ENCODE measurements at places on chromosomes 5 and 9. TPM values are rescaled to one million over a fixed set of nuclear protein-coding genes. Genes with fewer than 3 reads are reported as not detected.

Gene UNC13B
- total RNA-seq, result 0.50 TPM

Gene APC
- 39.7 TPM for total RNA-seq

Gene SLC36A3
- total RNA-seq, result not detected

Gene AQP7
- total RNA-seq, result 0.88 TPM

Gene GNPDA1
- total RNA-seq, result 29.7 TPM

Gene PLPP7
- not detected for total RNA-seq

Gene SLC46A2
- total RNA-seq, result not detected

Gene FLT4
- total RNA-seq, result 11.6 TPM

Gene ADAMTS19
- not detected for total RNA-seq

Gene AK8
- total RNA-seq, result not detected

DNA sequence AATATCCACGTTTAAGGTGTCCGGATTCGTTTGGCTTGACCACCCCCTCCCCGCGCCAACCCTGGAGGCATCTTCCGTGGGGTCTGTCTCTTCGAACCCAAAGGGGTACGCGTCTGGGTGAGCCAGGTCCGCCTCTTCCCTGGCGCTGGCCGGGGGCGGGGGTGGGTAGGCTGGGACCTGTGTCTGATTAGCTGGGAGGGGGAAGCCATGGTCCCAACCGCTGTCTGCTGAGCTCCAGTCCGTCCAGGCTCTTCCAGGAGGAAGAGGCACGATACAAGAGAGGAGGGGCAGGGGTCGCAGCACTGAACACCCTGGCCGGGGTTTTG is at the start of gene LVRN:
TSS of gene LVRN (plus strand) at position 237 of the 326 bp plus-strand sequence. CDS start 143 bp downstream, outside the sequence.
- no peak for DNase-seq

DNA sequence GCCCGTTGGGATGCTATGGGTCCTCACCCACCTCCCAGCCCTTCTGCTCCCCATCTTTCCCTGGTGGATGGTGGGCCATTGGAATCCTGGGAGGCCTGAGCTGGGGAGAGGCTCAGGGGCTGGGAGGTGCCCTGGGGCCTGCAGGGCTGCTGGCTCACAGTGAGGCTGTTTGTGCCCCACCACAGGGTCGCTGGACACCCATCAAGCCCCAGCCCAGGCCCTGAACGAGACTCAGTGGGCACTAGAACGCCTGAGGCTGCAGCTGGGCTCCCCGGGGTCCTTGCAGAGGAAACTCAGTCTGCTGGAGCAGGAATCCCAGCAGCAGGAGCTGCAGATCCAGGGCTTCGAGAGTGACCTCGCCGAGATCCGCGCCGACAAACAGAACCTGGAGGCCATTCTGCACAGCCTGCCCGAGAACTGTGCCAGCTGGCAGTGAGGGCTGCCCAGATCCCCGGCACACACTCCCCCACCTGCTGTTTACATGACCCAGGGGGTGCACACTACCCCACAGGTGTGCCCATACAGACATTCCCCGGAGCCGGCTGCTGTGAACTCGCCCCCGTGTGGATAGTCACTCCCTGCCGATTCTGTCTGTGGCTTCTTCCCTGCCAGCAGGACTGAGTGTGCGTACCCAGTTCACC is 4.9 kb upstream of the AIF1L start:
- DNase-seq, result no peak

DNA sequence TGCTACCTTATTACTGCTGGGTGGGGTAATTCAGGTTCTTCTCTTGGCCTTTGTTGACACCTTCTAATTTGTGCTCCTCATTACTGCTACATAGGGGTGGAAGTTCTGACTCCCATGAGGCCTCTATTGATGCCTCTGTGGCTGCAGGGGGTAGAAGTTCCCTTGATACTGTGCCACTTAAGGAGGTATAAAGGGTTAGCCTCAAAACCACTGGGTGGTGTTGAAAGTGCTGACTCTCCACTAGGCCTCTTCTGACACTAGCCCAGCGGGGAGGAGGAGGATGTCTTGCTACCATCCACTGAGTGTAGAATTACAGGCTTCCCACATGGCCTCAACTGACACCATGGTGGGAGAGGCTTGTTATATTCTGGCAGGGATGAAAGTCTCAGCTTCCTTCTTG is 36.7 kb upstream of the CCDC112 start:
- no peak for DNase-seq

DNA sequence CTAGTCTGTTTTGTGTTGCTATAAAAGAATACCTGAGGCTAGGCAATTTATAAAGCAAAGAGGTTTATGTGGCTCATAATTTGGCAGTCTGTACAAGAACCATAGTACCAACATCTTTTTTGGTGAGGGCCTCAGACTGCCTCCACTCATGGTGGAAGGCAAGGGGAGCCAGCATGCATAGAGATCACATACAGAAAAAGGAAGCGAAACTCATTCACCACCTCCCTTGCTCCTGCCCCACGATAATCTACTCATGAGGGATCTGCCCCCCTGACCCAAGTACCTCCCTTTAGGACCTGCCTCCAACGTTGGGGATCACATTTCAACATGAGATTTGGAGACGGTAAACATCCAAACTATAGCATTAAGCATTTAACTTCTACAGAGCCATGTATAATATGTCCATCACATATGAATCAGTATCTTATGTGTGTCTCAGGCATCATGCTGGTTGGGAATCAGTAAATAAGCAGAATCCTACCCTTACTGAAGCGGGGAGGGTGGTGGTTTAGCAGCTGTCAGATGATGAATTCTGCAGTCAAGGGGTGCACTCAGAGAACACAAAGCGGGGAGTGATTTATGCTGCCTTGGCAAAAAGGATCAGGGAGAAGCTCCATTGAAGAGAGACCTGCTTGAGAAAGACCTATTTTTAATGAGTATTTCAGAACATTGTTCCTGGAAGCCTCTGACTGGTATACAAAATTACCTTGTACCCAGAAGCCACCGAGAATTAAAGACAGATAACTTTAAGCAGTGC is 34.8 kb downstream of the HMGXB3 start:
- DNase-seq, result no peak

DNA sequence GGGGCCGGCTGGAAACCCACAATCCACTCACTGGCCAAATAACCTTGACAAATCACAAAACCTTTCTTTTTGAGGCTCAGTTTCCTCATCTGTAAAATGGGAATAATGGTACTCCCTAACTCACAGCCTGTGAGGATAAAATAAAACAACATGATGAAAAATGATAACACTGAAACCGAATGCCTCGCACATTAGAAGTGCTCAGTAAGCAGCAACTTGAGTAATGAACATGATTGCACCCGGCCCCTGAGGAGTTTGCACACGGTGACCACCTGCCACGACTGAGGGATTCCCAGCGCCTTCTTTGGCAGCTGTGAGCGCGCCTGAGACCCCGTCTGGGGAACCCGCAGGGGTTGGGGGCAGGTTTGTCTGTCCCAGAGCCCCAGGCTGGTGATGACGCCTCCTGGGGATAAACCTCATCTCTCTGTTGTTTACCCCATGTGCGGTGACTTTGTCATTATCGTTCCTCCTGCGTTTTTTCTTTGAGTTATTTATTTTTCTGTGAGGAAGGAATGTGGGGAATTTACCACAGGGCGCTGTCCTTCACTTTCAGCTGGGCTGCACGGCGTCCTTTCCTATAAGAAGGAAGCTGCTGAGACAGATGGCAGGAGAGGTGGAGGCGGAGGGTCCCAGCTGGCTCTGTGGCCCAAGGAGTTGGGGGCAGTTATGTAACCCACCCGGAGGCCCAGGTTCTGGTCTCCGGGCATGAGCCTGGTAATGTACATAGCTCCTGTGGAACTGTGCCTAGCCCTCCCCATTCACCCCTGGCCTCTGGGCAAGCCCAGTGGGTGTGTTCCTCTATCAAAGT is 3.0 kb upstream of the SYNPO start:
- no peak for DNase-seq

DNA sequence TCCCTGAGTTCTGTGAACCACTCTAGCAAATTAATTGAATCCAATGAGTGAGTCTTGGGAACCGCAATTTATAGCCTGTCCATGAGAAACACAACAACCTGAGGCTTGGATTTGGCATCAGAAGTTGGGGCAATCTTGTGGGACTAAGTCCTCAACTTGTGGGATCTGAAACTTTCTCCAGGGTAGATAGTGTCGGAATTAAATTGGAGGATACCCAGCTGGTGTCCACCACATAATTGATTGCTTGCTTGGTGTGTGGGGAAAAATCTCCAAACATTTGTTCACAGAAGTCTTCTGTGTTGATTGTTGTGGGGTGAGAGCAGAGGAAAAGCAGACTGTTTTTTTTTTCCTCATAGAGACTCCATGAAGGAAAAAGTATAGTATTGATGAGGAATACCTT is 320.6 kb upstream of the MEF2C start:
- DNase-seq, result no peak

- no peak for DNase-seq
Observed at GRCh38 chr5:57035955-57036354, 84.0 kb upstream of the MIER3 start.

DNA sequence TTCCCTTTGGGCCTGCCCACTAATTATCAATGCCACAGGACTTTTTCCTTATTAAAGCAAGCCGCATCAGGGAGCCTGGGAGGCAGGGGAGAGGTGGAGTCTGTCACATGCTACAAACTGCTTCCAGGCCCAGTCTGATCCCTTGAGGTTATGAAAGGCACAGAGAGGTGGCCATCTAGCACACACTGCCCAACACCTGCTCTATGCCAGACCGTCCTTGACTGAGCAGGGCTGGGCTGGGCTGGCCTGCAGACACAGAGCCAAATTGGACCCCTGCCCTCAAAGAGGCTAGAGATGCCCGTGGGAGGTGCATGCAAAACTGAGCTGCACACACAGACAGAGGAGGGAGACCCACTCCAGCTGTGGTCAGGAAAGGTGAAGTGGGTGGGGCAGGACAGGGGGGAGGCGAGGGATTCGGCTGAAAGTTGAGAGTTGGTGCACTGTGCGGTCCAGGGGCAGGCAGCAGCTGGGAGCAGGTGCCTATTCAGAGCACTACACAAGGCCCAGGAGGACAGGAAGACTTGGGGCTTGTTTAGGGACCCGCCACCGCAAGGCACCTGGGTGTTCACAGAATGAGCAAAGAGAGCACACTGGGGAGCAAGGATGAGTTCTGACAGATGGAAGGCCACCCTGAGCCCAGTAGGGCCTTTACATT is 36.4 kb upstream of the TCF7 start:
- DNase-seq, result no peak

DNA sequence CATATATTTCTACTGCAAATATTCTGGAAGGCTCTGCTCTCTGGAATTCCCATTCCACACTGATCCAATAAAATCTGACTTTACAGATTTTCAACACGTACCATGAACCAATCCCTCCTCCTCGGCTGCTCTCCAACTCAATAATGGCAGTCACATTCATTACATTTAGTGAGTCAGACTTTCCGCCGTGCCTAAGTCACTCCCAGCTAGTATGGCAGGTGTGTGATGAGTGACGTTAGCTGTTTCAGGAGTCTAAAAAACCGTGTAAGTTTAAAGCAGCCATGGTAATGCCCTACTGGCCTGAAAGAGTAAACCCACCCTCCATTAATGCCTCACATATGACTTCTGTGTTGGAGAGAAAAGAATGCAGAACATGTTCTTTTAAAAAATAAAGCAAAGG is 3.3 kb downstream of the FBN2 start:
- DNase-seq, result no peak

GRCh38 chr5:134964359-134965270 is 3.1 kb upstream of the CATSPER3 start:
- peak; percentile 8 for DNase-seq

DNA sequence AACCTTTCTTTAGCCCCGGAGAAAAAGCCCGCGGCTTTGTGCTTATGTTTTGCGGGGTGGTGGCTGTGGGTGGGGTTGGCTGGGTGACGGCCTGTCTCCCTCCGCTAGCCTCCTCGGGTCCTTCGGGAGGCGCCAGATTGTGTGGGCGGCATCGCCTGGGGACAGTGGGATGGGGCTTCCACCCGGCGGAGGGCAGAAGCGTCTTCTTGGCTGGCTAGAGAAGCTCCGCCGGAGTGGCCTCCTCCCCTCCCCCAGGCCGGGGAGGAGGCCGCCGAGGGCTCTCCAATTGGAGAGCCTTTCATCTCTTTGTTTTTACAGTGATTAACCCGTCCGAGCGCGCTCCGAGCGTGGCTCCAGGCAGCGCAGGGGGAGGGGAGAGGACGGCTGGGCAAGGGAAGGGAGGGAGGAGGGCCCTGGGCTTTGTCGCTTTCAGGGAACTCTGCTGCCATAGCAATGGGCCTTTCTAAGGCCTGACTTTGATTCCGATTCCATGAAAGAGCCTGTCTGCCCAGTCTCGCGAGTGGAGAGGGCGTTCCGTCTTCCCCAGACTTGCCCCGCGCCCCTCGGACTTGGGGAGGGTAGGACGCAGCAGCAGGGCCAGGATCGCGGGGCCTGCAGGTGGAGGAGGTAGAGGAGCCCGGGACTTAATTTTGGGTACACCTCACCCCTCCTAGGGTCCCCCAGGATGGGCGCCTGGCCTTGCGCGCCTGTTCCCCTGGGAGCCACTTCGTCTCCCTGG is 36.7 kb upstream of the TIFAB start:
- DNase-seq, result no peak

GRCh38 chr5:57277085-57277484 is 103.2 kb downstream of the GPBP1 start:
- no peak for DNase-seq

GRCh38 chr5:32076699-32077695 is 97.1 kb downstream of the GOLPH3 start:
- DNase-seq, result peak; percentile 17

GRCh38 chr9:90814355-90814754 is 12.7 kb downstream of the SYK start:
- DNase-seq, result no peak

DNA sequence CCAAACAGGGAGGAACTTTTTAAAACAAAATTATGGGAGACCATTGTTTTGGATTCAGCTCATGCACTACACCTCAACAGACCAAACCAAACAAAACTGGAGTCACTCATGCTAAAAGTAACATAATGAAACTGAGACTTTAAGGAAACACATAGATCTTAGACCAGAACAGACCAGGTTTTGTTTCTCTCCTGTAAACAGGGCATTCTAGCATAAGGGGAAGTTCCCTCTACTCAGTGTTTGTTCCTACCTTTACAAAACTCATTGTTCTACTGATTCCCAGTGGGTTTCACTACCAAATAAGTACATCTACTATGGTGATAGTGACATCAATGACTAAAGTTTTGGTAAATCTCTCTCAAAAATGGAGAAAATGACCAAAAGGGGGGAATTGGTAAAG is 1103.6 kb upstream of the EDIL3 start:
- no peak for DNase-seq

DNA sequence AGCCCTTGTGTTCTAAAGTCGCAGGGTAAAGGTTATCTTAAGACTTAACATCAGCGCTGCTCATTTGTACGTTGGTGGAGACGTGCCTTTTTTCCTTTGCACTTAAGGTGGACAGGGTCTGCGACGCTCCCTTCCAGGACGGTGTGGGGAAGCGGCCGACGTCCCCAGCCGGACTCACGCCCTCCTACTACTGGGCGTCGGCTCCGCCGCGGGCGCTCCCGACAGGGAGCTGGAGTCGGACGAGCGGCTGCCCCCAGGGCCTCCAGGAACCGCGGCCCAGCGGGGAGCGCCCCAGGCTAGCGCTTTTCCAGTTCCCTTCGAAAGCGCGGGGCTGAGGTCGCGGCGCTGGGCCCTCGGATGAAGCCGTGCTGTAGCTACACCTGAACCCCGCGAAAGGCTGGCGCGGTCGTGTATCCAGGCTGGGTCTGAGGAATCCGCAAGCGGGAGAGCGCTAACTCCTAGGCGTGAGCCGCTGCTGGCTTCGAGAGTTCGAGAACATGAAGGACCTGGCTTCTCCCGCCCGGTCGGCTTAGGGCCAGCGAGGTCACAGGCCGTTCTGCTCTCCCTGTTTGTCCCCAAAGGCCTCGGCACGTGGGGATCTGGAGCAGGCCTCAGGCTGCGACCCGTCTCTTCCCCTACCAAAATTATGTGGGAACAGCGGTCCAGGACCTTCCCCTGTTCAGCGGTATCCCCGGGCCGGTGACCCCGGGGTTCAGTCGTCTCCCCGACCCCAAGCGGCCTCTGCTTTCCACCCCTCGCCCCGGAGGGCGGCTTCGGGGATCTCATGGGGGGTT is 3.8 kb upstream of the DMRT3 start:
- no peak for DNase-seq

- DNase-seq, result peak; percentile 51
Observed at GRCh38 chr9:97398999-97399758, 12.7 kb upstream of the TDRD7 start.
